Inflammatory macrophage (primary cell): ENCODE measurements at places on chromosomes 4 and X.
A peak's percentile ranks its signal among the peaks of the same experiment; 100 is the strongest.

DNA sequence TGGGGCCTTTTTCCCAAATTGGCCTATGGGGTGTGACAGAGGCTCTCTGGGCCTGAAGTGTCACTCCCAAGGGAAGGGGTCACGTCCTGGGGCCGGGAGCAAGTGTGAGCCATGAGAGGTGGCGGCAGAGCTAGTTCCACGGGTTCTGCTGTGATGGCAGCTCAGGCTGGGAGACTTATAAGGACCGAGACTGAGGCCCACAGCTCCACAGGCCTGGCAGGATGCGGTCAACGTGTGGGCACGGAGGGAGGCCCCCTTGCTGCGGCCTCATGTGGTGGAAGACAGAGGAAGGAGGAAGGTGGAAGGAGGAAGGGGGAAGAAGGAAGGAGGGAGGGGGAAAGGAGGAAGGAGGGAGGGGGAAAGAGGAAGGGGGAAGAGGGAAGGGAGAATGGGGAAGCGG is 7.2 kb upstream of the CPLX1 start:
- DNase-seq, result peak; percentile 14

GRCh38 chrX:20309806-20310205 is 43.1 kb upstream of the RPS6KA3 start:
- DNase-seq, result no peak

DNA sequence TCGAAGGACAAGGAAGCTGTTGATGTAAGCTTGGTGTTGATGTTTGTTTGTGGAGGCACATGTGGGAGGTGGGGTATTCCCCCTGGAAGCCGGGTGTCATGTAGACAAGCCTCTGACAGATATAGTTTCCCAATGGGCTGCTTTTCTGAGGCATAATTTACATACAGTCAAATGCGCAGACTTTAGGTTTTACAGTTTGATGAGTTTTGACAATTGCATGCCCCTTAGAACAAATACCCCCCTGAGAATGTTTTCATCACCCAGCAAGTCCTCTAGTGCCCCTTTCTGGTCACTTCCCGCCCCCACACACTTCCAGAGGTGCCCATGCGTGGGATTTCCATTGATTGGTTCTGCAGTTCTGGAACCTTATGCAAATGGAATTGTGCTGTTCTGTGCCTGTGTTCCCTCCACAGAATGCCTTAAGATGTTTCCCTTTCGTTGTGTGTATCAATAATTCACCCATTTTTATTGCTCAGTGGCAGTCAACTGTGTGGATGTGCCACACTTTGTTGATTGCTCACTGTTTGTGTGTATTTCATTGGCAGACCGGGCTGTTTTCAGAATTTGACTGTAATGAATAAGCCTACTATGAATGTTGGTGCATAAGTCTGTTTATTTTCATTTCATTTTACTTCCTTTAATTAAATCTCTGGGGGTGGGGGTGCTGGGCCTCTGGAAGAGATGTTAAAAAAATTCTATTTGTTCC is 8.5 kb downstream of the EVC start:
- peak; percentile 27 for DNase-seq

- DNase-seq, result no peak
Observed at GRCh38 chr4:99572527-99573240, 1.9 kb upstream of the MTTP start.

- peak; percentile 55 for DNase-seq
Observed at GRCh38 chr4:85707611-85708010, 232.7 kb downstream of the ARHGAP24 start.

- no peak for DNase-seq
Observed at GRCh38 chr4:28362169-28362568, 1501.5 kb downstream of the STIM2 start.

GRCh38 chrX:41085878-41086626 is 807 bp downstream of the USP9X start:
- DNase-seq, result peak; percentile 37
